ENCODE measurements at places on chromosomes 11 and 22.

- no peak for DNase-seq
Measured at GRCh38 chr11:19349340-19350025, 108.7 kb upstream of the E2F8 start.

DNA sequence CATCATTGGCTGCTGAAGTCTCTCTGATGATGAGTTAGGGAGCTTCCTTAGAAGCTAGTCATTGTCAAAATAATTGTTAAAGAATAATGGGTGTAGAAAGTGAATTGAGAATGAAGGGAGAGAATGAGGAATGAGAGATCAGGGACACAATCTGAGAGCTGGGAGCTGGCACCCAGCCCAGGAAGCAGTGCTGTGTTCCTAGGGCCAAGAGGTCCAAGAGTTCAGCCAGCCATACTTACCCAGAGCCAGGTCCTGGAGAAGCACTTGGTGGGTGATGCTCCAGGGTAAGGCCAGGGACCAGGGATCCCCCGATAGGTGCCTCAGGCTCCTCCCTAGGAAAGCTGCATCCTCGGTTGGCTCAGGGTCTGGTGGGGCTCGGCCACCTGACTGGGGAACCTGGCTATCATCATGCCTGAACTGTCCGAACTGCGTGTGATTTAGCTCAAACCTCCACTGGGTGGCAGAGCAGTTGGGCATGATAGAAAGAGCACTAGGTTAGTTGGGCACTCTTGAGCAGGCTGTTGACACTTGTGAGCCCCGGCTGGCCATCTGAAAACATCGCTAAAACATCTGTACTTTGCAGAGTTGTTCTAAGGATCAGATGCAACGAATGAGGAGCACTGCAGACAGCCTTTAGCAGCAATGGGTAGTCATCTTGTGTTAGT lies 123.9 kb upstream of the NCAM1 start:
- peak; percentile 2 for DNase-seq

GRCh38 chr11:30025396-30026139 lies 8.7 kb upstream of the KCNA4 start:
- DNase-seq = no peak

GRCh38 chr11:110991661-110992355 lies 253.7 kb upstream of the POU2AF2 start:
- DNase-seq = peak; percentile 42

DNA sequence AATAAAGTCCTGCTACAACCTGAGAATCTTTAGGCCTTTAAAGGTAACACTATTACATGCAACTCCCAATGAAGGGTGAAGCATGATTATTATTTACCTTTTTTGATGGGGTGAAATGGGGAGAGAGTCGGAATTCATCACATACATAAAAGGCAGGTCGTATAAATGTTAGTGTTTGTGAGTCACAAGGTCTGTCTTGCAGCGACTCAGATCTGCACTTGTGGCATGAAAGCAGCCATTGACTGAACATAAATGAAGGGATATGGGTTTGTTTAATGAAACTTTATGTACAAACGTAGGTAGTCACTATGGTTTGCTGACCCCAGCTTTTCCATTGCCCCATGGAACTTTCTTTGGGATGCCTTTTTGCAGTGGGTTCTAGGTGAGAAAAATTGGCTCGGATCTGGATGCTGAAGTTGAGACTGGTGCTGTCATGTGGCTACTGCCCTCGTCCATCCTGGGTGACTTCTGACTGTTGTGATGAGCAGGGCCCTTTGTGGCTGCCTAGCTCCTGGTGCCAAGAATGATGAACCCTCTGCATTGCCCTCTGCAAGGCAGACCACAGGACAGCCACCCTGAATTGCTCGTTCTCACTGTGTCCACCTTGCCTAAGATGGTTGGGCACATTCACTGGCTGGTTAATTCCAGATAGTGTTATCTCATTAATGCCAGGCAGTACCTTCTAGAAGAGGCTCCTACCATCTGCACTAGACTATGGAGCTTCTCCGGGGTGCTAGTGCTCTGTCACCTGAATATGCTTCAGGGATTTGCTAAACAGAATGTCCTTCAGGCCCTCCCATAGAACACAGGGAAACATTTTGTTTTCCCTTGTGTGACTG lies 11.3 kb downstream of the GGTLC2 start:
- no peak for DNase-seq

DNA sequence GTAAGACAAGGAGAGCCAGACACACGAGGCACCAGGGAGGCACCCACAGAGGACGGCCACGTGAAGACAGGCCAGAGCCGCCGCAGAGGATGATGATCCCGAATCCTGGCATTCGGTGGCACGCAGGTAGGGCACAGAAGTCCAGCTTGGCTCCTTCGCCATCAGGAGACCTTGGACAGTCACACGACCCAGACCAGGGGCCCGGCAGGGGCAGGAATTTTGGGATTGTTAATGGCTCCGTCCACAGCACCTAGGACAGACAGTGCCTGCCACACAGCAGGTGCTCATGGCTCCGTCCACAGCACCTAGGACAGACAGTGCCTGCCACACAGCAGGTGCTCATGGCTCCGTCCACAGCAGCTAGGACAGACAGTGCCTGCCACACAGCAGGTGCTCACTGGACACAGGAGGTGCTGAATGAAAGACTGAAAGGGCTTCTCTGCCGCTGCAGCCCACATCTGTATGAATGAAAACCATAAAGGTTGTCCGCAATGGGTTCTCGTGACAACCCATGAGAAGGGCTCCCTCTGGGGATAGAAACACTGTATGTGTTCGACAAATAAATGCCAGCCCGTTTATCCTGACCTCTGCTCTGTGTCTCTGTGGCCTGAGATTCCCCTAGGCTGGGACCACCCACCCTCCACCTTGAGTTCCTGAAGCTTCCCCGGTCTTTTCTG lies 341.6 kb downstream of the CTTN start:
- DNase-seq = no peak

- no peak for DNase-seq
Measured at GRCh38 chr11:76863196-76863777, 2.6 kb downstream of the ACER3 start.

DNA sequence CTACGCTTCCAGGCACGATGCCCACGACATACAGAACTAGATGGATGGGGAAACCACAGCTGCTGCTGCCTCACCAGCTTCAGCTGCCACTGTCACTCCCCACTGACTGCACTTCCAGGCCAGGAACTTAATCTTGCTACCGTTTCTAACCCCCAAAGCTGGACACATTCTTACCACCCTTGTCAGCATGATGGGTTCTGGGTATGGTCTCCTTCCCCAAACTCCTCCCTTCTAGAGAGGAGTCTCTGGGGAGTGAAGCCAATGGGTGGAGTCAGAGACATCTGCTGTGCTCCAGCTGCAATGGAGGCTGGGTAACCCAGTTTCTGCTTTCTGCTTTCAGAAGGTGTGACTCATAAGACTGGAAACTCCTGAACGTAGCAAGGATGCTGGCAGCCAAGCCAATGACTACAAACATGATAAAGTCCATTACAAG lies 87.0 kb upstream of the THY1 start:
- DNase-seq = peak; percentile 86

- DNase-seq = no peak
Measured at GRCh38 chr11:65787649-65788622, 1.1 kb downstream of the OVOL1 start.

GRCh38 chr11:772429-773390 lies 4.6 kb downstream of the GATD1 start:
- no peak for DNase-seq

DNA sequence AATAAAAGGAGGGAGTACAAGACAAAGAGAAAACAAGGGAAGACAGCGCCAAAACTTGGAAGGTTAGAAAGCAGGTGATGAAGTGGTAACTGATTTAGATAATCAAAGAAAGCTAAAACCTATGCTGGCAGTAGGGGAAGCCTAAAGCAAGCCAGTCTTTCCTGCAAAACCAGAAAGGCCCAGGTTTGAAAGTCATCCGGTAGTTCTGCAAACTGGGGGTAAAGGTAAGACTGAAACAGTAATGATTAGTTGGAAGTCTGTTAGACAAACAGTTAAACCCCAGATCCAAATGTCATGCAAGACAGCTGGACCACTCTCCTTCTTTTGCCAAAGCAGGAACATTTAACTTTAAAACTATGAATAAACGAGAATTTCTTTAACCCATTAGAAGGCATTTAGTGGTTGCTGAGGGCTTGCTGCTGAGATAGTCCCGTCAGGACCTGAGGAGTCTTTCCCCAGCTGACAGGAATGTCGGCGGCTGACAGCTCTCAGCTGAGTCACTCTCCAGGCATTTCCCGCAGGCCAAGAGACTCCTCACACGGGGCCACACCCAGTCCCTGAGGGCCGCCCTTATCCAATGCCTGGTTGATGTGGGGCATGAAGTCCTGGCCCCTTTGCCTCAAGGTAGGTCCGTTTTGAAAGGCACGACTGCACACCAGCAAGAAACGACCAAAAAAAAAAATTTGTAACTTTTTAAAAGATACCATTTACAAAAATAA lies 36.3 kb upstream of the CFAP300 start:
- DNase-seq = peak; percentile 90

DNA sequence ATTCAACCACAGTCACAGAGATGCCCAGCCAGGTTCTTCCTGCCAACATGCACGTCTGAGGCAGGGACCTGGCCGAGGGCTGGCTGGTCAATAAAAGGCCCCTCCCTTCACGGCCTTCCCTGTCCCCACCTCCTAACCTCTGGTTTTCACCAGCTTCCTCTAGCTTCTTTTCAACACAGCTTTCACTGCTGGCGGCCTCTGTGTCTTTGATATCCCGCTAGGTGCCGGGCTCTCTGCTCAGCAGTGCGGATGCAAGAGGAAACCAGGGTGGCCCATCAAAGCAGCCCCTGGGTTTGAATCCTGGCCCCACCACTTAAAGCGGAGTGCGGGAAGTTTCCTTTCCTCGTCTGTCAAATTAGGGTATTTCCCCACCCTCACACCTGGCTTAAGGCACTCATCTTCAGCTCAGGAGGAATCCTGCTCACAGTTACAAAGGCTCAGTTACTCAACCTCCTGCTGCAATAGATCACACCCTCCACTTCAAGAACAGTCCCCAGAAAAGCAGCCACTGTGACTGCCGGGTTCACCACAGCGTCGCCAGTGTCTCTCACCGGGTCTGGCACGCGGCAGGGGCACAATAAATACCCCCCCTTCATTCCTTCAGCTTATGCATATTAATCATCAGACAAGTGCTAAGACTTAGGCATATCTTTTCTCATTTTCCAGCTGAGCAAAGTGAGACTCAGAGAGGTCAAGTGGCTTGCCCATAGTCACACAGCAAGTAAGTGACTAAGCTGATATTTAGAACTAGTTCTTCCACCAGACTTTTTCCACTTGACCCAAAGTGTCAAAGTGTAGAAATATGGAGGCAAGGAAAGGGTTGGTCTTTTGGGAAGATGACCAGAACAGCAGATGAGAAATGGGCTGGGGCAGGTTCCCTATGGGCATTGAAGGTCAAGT lies 45.7 kb downstream of the TXN2 start:
- DNase-seq = peak; percentile 33

DNA sequence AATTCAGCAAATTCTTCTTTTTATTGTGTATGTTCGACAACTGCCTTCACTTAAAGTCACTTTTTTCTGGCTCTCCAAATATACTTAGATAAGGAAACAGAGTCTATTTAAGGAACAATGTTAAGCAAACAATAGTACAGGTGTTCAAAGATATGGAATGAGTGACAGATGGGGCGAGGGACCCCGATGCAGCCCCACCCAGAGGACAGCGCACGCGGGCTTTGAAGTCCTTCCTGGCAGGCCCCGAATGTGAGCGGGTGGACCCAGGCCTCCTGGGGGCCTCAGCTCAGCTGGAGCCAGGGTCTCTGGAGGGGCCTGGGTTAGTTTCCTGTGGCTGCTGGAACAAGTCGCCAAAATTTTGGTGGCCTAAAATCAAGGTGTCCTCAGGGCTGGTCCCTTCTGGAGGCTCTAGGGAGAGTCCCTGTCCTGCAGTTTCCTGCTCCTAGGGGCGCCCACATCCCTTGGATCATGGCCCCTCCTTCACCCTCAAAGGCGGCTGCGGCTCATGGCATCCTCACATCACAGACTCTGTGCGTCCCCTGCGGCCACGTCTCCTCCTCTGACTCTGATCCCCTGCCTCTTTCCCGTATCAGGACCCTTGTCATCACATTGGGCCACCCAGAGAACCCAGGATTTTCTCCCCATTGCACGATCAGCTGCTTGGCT lies 40.6 kb upstream of the KCNQ1OT1 start:
- DNase-seq = no peak

DNA sequence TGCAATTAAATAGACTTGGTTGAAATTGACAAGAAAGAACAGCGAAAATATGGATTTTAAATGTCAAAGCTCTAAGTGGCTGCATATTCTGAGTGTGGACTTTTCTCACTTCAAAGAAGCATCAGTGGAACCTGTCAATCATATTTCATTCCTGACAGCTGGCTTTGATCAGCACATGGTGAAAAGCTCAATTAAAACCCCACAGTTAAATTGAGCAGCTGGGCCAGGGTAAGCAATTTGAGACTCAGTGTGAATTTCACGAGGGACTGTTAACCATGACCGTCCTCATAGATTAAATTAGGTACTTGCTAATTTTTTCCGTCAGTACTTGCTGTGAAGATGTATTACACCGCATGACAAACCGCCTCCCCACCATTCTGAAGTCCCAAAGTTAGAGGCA lies 11.0 kb upstream of the OR10D3 start:
- no peak for DNase-seq

- peak; percentile 61 for DNase-seq
Measured at GRCh38 chr11:6419009-6419631, at the start of gene APBB1. TSS of gene APBB1 (minus strand) at chr11:6419094. CDS start at chr11:6411347, 7,747 bp downstream.

DNA sequence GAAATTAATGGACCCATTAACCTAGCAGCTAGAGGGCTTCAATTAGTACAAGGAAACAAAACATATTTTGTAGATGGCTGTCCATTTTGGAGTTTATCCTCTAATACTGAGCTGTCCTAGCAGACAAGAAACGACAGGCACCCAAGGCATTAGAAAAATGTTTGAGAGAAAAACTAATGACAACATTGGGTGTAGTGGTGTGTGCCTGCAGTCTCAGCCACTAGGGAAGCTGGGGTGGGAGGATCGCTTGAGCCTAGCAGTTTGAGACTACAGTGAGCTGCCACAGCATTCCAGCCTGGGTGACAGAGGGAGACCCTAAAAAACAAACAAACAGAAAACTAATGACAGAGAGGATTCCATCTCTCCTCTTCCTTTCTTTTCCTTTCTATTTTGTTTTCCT lies 1.5 kb downstream of the A4GALT start:
- DNase-seq = no peak

- DNase-seq = peak; percentile 13
Measured at GRCh38 chr22:26377170-26377830, 51.8 kb upstream of the ASPHD2 start.

DNA sequence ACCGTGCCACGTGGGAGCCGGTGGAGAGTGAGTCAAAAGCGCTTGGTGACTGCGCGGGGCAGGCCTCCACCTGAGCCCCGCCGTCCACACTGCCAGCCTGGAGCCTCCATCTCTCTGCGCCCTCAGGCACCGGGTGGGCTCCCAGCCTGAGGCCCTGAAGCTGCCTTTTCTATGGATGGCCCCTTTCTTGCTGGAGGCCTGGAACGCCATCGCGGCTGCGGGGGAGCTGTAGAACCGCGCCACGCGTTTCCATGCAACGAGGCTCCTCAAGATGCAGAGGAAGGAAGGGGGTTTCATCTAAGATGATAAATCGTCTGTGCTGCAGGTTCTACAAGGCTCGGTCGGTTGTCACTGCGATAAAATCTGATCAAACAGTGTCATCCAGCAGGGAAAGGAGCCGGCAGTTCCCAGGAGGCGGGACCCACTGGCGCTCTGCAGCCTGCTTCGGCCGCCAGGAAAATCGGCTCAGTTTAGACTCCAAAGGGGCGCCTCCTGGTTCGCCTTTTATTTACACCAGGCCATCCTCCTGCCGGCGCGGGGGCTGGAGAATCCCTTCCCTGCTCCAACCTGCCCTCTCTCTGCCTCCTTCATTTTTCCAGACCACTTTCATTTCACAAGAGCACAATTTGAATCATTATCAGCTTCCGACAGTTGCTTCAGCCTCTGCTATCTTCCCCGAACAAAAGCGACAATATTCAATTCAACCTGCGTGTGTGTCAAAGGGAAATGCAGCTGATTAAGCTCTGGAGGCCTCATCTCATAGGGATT lies 624.4 kb downstream of the BRD1 start:
- no peak for DNase-seq

All from choroid plexus epithelial cell (primary cell).